Skin of body (tissue), 3 donors: ENCODE measurements at places on chromosomes 12 and 14. TPM values are rescaled to one million over a fixed set of nuclear protein-coding genes. Genes with fewer than 3 reads are reported as not detected.

The APPL2 gene
- total RNA-seq: 71.7 TPM

DNA sequence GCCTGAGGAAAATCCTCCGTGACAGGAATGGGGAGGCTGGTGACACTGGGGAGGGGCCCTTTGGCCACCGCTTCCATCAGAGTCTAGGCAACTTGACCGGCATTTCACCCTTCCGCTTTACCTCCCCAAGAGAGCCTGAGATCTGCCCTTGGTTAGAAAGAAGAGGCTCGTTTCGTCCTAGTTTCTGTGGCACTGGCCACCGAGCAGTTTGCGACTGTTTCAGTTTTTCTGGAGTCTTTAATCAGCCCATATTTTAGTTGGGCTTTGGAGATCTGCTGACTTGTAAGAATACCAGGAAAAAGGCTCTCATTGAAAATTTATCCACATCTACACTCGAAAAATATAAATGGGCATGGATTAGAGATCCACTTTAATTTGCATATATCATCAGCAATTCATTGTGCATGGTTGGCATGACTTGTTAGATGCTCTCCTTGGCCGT, 414 bp upstream of the ANKS1B start:
- DNase-seq: no peak

The KLRC1 gene
- total RNA-seq: 0.99 TPM

GRCh38 chr12:2627076-2627834, 167.5 kb upstream of the FKBP4 start:
- no peak for DNase-seq

- peak; percentile 66 for DNase-seq
Observed at GRCh38 chr12:115752913-115753726, 524.4 kb downstream of the MED13L start.

DNA sequence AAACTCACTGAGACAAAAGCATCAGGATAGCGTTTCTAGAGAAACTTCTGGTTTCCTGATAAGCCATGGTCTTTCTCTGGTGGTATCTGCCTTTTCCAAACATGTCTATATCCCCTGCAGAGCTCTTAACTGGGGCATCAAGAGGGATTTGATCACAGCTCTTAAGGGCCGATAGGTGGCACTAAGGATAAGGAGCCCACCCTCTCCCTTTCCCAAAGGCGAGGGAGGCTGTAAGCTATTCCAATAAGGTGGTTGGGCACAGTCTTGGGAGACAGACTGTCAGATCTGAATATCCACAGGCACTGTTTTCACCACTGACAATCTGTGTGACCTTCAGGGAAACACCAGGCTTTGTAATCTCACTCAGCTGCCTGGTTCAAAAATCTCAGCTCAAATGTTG, 206.0 kb downstream of the ADGRD1 start:
- no peak for DNase-seq

The GPR84 gene
- 0.79 TPM for total RNA-seq

The RPGRIP1 gene
- total RNA-seq: 0.10 TPM

- DNase-seq: no peak
Observed at GRCh38 chr14:42277840-42278239, 671.2 kb downstream of the LRFN5 start.

The ADCY4 gene
- total RNA-seq: 9.6 TPM

The TRIM9 gene
- total RNA-seq: 3.3 TPM
